Bronchial epithelial cell (primary cell): ENCODE measurements at places on chromosomes 1 and 21. TPM values are rescaled to one million over a fixed set of nuclear protein-coding genes. Genes with fewer than 3 reads are reported as not detected.
A peak's percentile ranks its signal among the peaks of the same experiment; 100 is the strongest.

- DNase-seq = peak; percentile 95
These were observed 24.6 kb downstream of the ARHGEF19 start for GRCh38 chr1:16187748-16188401.

DNA sequence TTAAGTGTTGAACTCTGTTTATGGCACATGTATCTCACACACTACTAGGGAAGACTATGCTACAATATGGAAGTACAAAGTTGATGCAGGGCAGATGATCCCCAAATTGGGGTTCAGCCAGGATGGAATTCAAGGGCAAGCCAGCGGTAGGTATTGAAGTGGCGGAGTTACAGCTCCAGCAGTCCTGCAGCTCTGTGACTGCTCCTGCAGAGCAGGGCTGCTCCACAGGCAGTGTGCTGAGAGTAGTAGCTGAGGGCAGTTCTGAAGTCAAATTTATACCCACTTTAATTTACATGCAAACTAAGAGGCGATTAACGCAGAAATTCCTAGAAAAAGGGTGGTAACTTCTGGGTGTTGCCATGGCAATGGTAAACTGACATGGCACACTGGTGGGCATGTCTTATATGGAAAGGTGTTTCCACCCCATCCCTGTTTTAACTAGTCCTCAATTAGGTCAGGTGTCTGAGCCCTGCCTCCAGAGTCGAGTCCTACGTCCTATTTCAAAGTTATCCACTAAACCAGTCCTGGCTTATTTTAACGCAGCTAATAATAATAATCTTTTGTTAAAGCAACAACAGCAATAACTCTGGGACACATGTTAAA lies 20.6 kb upstream of the CENPF start:
- no peak for DNase-seq

DNA sequence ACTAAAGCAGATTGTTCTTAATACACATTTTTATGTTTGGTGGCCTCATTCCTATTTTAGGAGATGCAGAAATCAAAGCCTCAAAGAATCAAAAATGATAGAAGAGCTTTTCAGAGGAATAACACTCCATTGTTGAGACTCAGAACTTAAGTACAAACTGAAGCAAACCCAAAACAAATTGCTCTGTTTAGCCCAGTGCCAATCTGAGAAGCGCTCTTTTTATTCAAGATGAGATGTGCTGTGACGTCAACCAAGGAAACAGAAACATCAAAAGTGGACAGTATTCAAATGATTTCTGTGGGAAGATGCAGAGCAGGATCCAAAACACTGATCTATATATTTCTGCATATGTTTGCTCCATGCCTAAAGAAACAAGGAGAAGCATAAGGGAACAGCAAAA lies 18.0 kb downstream of the COLGALT2 start:
- no peak for DNase-seq

DNA sequence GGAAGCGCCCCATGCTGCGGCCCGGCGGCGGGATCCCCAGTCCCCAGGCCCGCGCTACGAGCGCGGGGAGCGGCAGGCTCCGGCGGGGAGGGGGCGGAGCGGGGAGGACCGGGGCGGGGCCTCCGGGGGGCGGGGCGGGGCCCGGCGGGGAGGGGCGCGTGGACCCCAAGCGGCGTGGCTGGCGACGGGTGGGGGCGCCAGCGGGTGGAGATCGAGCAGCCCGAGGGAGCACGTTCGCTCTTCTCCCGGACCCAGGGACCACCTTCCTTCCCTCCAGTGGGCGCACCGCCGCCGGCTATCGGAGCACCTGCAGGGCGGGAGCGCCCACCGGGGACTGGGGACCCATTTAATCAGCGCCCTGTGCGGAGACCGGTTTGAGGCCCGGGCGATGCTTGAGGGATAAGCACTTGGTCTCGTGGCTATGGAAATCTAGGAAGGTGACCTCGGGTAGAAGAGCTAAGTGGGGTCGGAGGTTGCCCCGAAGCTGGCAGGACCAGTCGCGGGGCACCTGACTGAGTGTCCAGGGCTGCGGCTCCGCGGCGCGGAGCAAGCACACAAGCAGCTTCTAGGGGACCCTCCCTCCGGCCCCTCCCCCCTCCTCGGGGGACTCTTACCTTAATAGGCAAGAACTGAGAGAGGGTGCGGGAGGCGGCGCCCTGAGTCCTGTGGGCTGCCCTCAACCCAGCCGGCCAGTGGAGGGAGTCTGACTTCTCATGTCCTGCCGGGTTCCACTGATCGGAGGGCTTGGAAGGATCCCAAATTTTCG lies at the start of gene TSPAN2:
TSS of gene TSPAN2 (minus strand) at position 84 of the 766 bp plus-strand sequence. CDS start at position 13, 71 bp downstream.
- no peak for DNase-seq

DNA sequence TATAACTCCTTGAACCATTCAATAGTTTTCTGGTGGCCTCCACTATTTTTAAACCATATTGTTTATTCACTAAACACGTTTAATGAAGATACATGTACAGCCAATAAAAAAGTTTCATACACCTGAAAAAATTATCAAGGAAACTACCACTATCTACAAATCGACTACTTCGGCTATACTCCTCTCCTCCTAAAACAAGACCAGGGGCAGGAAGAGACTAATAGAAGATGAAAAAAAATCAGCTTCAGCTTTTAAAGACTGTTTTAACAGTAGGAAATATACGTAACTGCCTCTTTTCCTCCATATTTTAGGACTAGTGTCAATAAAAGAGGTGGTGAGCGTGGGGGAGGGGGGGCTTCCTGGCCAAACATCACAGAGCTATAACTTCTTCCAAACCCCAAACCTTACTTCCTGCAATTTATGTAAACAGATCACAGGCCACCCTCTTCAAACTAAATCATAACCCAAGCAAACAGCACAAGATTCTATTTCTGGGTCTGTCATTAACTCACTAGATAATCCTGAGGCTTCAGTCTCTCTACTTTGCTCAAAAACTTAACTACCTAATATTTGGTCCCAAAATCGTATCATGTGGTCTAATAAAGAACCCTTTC lies 15.1 kb downstream of the FOXJ3 start:
- no peak for DNase-seq

GRCh38 chr1:10867138-10867721 lies 70.8 kb upstream of the CASZ1 start:
- no peak for DNase-seq

Gene ORC1
- total RNA-seq = 0.26 TPM in 2 replicates

Gene NGF
- 1.1 and 6.1 TPM in 2 replicates for total RNA-seq

Gene TTC24
- not detected in 2 replicates for total RNA-seq

Gene OR10J1
- not detected in 2 replicates for total RNA-seq
